ENCODE measurements at places on chromosomes 6 and 20. TPM values are rescaled to one million over a fixed set of nuclear protein-coding genes. Genes with fewer than 3 reads are reported as not detected.
A peak's percentile ranks its signal among the peaks of the same experiment; 100 is the strongest.

DNA sequence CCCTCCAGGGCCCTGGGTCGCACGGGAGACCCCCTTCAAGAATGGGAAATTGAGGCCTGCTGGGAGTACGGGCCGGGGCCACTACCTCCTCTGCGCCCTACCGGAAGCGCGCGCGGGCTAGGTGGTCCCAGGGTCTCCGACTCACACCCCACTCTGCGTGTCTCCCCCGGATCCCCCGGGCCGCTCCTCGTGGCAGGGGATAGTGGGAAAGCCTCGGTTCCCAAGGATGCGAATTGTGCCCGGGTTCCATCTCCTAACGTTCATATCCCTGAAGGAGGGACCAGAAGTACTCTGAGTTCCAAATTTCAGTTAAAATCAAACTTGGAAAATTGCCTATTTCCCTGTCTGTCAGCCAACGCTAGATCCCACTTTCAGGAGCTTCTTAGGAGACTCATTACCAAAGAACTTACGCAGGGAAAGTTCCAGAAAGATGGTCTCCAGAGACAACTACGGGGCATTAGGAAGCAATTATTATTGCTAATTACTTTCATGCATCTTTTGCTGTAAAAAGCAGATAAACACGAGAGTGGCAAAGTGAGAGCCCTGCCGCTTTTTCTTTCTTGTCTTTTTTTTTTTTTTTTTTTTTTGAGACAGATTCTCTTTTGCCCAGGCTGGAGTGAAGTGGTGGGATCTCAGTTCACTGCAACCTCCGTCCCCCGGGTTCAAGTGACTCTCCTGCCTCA is 858 bp downstream of the FAM83D start:
- peak; percentile 50 for DNase-seq

The GFOD1 gene
- total RNA-seq: 16.2 TPM

The DDX27 gene
- 19.4 TPM for total RNA-seq

The TDP2 gene
- total RNA-seq: 46.6 TPM

DNA sequence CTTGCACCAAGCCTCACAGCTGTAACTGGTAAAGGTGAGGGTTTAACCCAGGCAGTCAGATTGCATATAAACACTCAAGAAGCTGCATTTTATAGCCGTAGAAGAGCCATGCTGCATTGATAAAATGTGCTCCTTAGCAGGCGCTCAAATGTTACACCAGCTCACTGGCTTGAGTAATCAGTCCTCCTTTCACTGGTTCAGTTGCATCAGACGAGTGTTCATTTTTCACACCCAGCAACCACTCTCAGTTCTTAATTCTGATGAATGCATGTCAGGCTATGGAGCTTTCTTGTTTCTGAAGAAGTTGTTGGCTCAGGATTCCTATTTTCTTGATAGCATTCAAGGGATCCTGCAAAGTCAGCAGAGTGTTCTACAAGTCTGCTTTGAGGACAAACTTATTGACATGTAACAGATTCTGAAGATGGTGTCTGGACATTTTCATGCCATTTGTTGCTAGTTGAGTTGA is 198.3 kb downstream of the PLCB1 start:
- no peak for DNase-seq

GRCh38 chr20:44361021-44361420 is 5.5 kb downstream of the HNF4A start:
- no peak for DNase-seq

- DNase-seq: peak; percentile 24
Observed at GRCh38 chr6:140960566-140960965, 1172.2 kb upstream of the GJE1 start.

Measured in cardiac muscle cell (in vitro differentiated cells and primary cell).